ENCODE measurements at places on chromosomes 7 and 10.

DNA sequence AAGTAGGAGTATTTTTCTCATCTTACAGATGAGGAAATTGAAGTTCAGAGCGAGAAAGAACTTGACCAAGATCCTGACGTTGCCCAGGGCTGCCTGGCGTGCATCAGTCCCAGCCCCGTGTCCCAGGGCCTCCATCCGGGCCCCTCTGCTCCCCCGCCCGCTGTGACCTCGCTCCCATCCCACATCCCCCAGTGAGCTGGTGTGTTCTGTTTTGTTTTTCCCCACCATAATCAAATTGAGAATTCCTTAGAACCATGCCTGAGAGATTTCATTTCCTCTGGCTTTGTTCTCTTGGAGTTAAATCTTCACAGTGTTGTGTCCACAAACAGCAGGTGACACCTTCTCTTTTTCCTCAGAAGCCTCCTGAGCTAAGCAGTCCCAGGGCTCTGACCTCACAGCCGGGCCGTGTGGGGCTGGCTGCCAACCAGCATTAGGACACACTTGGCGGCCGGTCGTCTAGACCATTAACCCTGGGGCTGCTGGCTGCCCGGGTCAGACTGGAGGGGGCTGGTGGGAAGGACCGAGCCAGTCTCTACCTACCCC is 44.3 kb downstream of the PFKP start:
- no peak for DNase-seq

DNA sequence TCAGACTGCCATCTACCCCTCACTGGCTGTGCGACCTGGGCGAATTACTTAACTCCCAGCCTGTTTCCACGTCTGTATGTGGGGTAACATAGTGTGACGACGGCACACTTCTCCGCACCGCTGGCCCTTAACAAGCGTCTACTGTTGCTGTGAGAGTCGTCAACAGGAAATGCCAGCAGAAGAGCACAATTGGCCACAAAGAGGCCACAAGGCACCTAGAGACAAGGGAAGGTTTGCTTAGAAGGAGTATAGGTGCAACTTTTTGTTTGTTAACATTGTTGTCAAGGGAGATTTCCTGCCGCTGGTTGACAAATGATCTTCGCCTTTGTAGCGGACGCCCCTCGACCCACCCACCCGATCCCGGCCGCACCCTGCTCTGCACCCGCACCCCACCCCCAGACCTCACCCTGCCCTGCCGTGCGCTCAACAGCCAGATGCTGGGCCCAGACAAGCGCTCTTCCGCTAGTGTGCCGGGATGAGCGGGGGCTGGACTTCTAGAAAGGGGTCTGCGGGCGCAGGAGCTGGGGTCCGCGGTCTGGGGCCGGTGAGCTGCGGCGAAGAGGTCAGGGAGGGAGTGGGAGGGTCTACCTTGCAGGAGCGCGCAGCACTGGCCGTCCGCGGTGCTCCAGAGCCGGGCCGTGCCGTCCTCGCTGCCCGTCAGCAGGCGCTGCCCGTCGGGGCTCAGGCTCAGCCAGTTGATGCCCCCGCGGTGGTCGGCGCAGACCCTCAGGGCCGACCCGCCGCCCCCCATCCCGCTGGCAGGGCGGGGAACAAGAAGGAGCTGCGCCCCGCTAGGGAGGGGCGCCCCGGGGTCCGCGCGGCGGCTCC is 785 bp downstream of the WDR86 start:
- no peak for DNase-seq

- no peak for DNase-seq
These were observed 666 bp downstream of the SVIL start for GRCh38 chr10:29634105-29634504.

GRCh38 chr10:69372126-69372980 is 44.4 kb downstream of the TACR2 start:
- DNase-seq = no peak

DNA sequence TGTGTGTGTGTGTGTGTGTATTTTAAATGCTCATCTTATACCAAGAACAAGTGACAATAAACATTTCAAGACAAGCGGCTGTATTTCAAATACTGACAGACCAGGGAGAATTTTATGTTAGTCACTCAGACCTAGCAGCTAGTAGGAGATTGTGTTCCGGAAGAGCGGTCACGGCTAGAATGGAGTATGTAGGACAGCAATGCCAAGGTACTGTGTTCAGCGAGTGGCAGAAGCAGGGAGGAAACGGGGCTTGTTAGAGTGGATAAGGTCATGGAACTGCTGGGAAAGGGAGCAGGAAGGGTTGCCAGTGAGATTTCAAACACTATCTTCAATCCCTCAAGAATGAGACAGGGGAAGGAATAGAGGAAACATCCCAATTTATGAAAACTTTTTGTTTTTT is 260.5 kb upstream of the PITRM1 start:
- DNase-seq = no peak

GRCh38 chr7:1706721-1707613 is 36.9 kb downstream of the ELFN1 start:
- DNase-seq = no peak

- no peak for DNase-seq
These were observed 31.1 kb downstream of the SH3PXD2A start for GRCh38 chr10:103824281-103824680.

GRCh38 chr7:96827701-96828100 is 118.1 kb upstream of the SEM1 start:
- no peak for DNase-seq

- no peak for DNase-seq
These were observed 158.4 kb downstream of the ZMYND11 start for GRCh38 chr10:293636-294035.

GRCh38 chr7:149495785-149496641 is 1.6 kb downstream of the ZNF746 start:
- no peak for DNase-seq

DNA sequence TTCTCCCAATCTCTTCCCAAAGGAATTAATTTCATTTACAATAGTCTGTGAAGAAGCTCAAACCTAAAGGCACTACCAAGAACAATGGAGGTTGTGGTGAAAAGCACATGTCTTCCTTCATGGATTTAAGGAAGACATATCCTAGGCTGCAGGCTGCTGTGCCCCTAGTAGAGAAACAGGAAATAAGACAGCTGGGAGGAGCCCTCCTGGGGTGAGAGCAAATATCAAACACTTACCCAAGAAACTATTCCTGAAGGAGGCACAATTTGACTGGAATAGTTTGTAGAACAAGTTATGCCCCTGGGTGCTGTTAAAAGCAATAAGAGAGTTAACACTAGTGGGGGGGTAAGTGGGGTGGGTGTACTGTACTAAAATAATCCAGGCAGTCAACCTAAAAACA is 30.1 kb downstream of the PDZD8 start:
- DNase-seq = no peak

- DNase-seq = peak; percentile 67
These were observed 202.6 kb upstream of the FOXK1 start for GRCh38 chr7:4479367-4480039.

DNA sequence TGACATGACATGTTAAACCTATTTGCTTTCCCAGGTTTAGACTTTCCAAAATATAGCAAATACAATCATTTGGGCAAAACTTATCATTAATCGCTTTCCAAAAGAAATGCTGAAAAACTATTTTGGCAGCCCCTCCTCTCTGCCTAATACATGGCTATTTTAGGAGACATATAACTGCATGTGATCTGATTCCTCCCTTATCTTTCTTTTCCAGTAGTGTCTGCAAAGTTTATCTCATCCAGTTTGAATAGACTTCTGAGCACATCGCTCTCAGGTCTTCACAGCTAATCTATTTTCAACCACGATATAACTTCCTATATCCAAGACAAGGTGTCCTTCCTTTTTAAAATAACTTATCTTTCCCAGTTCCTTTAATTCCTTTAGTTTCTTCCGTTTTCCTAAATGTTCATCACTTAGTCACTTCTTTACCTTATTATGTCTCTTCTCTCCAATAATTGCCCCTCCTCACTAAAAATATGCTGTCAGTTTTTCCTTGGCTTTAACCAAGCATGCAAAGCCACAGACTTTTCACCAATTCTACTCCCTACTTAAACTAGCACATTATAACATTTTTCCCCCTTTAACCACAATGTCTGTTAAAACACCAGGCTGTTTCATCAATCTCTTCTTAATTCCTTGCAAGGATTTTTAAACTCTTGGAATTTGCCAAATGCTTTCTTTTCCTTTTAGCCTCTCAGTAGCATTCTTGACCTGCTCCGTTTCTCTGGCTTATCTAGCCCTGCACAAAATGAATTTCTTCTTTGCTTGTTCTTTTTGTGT is 24.4 kb downstream of the GNG11 start:
- no peak for DNase-seq
